PC-3 (cell line): ENCODE measurements at places on chromosomes 2 and 18. TPM values are rescaled to one million over a fixed set of nuclear protein-coding genes. Genes with fewer than 3 reads are reported as not detected.

GRCh38 chr2:70964596-70965386 lies 13.6 kb upstream of the ANKRD53 start:
- no peak for DNase-seq

GRCh38 chr2:50347358-50348044 lies 684.4 kb downstream of the NRXN1 start:
- no peak for DNase-seq

DNA sequence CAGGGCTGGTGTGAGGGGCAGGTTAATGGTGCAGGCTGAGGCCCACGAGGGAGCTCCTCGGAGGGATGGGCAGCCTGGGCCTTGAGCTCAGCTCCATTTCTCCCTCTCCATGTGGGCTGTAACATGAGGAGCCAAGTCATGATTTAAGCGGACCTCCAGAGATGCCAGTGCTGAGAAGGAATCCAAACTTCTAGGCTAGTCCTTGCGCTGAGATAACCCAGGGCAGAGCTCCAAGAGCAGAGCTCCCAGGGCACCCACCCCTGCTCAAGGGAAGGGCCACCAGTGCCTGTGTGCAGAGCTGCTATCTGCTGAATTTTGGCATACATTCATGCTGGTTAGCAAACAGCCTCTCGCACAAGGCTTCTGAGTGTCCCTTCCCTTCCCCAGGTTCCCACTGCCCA lies 95.1 kb downstream of the MRO start:
- no peak for DNase-seq

GRCh38 chr2:84687498-84688149 lies 171.3 kb downstream of the DNAH6 start:
- DNase-seq: no peak

The ACP1 gene
- 109 and 149 TPM in 2 replicates for total RNA-seq
